NCI-H2107 (cell line): ENCODE measurements at places on chromosomes 2 and 18.

- no peak for DNase-seq
Observed at GRCh38 chr2:137992039-137992646, 27.9 kb downstream of the HNMT start.

DNA sequence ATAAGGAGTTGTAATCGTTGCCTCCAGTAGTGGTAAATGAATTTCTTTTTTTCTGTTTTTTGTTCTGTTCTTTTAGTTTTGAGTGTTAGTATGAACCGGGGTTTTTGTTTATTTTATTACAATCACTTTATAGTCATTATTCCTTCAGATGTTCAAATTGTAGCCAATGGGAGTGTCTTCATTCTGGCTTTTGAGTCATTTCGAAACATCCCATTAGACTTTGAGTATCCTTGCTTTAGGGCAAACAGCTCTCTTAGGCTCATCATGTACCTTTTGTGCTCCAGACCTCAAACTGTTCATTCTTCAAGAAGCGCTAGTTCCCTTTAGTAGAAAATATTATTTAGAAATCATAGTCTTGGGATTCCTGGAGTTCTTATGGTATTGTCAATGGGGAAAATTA, 54.2 kb upstream of the PAX3 start:
- DNase-seq, result no peak

DNA sequence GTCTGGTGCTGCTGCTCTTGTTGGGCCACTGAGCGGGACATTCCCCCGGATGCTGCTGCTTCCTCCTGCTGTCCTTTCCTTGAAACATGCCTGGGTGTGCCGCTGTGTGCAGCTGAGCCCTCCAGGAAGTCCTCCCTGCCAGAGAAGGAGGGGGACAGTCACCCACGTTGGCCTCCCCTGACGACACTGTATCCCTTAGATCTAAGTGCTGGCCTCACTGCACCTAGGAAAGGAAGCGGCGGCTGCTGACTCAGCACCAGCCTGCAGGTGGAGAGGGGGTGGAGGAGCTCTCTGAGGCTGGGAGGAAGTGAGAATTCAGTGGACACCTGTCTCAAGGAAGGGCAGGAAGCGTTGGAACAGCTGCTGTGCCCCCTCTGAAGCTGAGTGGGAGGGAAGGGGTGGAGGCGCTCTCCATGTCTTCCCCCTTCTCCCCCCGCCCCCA, 239.8 kb downstream of the HAUS1 start:
- DNase-seq, result peak; percentile 31

DNA sequence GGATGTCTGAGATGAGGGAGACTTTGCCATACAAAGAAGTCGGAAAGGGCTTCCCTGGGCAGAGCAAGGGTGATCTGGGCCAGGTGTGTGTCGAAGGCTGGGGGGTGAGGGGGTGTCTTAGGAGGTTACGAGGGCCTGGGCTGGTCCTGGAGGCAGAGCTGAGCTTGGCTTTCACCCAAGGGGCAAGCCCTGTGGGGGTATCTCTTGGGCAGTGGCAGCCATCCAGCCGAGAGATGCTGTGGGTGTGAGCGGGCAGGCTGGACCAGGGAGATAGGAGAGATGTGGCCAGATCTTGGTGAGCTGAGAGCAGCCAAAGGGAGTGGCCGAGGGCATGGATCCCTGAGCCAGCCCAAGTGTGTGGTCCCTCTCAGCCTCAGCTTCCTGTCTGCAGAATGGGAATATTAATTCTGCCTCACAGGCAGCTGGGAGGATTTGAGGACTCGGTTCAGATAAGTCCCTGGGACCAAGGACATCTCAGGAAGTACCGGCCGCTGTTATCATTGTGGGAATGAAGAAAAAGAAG, 33.0 kb downstream of the MAL start:
- no peak for DNase-seq

DNA sequence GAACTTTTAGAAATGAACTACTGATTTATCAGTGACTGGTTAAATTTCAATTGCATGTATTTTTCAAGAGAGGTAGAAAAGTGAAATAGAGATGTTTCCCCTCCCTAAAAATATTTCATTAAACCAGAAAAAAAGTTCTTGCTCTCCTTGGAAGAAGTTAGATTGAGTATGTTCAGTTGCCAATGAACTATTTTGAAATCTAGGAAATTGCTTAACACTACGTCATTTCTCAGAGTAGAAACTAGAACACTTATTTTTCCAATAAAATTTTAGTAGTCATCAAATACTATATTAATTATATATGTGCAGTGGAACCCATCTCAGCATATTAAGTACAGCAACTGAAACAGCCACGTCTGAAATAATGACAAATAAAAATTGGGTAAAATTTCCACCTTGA, 51.8 kb upstream of the STAT1 start:
- no peak for DNase-seq
